ENCODE measurements at places on chromosomes 7 and 10.

- no peak for DNase-seq
Measured at GRCh38 chr7:43458330-43459018, 124.4 kb upstream of the STK17A start.

DNA sequence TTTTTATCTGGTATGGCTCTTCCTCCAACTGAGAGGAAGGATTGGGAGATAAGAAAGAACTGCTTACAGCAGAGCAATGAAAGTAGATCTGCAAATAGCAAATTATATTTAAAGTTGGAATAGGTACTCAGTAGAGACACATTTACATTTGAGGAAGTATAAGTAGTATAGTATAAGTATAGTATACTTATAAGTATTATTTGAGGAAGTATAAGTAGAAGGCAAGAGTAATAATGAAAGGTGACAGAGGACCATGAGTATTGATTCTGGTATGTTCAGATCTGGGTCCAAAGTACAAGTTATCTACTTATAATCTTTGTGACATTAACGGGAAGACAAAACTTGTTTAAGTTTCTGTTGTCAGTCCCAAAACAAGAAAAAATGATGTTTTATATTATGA, 527.6 kb upstream of the SORCS1 start:
- DNase-seq: no peak

DNA sequence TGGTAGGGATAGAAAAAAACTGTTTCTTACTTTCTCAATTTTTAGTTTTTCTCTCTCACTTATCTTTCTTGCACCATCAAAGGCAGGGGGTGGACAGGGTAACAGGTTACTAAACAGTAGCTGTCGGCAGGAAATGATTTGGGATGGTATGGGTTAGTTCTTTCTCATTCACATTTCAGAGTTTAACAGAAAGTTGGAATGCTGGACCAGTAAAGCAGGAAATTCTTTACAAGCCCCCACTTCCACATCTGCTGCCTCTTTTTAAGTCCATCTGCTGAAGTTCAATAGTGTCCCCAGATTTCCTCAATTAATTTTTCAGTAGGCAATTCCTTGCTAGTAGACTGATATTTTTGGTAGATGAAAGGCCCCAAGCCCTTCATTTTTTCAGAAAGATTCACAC, 23.3 kb downstream of the TWIST1 start:
- no peak for DNase-seq

DNA sequence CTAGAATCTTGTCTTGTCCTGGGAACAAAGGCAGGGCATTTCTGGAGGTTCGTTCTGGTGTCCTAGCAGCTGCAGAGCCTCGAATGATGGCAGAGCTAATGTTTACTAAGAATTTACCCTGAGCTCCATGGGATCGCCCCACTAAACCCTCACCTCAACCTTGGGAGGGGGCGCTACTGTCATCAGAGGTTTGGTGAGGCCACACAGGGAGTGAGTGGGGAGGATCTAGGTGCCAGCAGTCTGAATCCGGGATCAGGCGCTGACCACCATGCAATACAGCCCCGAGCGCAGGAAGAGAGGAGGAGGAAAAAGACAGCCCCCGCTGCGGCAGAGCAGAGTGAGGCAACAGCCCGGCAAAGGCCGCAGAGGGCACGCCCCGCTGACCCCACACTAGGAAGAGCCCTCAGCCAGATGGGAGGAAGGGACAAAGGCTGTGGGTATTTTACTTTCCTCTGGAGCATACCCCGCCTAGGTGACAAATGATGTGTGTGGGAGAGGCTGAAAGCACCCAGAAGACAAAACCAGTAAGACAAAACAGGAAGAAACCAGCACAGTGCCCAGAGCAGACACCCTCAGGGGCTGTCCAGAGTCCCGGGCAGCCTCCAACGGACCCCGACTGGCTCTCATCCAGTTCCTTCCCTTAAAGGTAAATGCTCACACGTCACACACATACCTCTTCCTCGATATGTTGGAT, 103.5 kb downstream of the FAM53B start:
- no peak for DNase-seq

DNA sequence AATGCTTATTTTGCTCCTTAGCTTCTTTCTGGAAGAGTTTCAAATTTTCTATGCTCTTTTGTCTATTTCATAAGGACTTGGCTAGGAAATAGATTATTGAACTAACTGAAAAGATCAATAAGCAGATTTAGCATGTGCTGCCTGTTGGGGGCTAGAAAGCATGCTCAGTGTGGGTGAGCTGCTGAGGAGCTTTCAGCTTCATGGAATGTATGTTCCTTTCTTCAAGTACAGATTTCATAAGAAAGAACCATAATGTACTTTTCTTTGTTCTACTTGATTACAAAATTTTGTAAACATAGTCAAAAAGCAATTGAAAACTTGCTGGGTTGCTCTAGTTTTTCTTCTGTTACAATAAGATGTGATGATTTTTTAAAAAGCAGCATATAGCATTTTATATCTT, 73.8 kb downstream of the TAF3 start:
- no peak for DNase-seq

GRCh38 chr10:117007080-117007479, 2.1 kb upstream of the SHTN1 start:
- DNase-seq: no peak

DNA sequence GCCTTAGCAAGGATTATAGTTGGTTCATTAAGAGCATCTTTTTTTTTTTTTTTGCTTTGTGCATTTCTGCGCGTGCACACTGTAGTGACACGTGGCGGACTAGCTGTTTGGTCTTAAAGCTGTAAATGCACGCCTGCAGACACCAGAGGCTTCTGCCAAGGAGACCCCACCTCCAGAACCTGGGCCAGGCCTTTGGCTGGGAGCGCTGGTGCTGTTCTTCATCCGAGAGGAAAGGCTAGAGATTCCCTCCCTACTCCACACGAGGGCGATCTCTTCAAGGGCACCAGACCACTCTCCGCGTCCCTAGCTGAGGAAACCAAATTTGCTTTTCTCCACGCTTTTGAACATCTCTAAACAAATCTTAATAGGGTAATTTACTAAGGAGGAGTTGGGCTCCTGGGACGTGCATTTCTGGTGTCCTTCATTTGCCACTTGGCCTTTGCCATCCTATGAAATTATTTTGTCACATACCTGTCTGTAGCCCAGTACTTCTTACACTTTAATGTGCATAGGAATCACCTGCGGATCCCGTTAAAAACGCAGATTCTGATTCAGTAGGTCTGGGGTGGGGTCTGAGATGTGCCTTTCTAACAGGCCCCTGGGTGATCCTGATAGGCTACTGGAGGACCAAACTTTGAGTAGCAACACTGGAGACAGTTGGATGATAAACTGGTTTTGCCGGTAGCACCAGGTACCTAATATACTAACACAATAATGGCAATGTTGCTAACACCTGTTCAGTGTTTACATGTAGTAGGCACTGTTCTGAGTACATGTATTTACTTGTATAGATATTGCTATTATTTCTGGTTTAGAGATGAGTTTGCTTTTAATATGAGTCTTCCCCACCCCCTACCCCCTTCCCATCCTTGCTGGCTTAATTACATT, 1.3 kb upstream of the SLC26A5 start:
- DNase-seq: peak; percentile 85

GRCh38 chr10:53127686-53128085, 355.1 kb upstream of the MBL2 start:
- DNase-seq: no peak

- DNase-seq: no peak
Measured at GRCh38 chr10:44411251-44411650, 26.4 kb upstream of the CXCL12 start.

- no peak for DNase-seq
Measured at GRCh38 chr7:106377847-106378361, 93.1 kb upstream of the NAMPT start.

DNA sequence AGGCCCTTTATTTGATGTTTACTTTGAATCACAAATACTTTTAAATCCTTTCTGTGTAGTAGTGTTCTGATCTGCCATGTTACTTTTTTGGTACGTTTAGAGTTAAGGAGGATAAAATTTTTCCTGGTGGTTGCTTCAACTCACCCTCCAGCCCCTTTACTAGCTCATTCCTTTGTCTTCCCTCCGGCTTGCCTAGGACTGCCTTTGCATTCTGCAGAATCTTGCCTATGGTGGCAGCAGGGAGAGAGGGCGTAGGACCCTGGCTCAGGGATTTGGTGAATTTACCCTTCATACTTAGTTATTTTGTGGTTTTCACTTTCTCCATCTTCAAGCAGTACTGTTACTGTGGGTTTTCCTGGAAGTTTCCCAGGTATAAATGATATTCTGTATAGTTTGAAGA, 833.5 kb downstream of the XPNPEP1 start:
- DNase-seq: no peak

- DNase-seq: no peak
Measured at GRCh38 chr7:26404189-26404996, 112.7 kb downstream of the SNX10 start.

DNA sequence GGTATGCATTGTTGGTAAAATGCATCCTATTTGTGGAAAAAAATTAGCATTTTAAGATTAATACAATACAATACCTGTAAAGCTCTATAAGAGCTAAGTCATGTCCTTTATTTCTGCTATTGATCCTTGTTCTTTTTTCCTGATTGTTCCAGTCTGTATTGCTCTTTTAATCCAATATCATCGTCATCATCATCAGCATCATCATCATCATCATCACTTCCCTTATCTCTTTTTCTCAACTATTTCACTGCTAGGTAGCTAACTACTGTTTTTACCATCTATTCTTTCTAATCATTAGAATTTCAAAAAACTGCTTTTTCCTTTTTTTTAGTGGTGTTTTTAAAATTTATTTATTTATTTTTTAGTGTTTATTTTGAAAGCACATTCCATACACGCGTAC, 71.2 kb downstream of the ABCC2 start:
- DNase-seq: no peak

DNA sequence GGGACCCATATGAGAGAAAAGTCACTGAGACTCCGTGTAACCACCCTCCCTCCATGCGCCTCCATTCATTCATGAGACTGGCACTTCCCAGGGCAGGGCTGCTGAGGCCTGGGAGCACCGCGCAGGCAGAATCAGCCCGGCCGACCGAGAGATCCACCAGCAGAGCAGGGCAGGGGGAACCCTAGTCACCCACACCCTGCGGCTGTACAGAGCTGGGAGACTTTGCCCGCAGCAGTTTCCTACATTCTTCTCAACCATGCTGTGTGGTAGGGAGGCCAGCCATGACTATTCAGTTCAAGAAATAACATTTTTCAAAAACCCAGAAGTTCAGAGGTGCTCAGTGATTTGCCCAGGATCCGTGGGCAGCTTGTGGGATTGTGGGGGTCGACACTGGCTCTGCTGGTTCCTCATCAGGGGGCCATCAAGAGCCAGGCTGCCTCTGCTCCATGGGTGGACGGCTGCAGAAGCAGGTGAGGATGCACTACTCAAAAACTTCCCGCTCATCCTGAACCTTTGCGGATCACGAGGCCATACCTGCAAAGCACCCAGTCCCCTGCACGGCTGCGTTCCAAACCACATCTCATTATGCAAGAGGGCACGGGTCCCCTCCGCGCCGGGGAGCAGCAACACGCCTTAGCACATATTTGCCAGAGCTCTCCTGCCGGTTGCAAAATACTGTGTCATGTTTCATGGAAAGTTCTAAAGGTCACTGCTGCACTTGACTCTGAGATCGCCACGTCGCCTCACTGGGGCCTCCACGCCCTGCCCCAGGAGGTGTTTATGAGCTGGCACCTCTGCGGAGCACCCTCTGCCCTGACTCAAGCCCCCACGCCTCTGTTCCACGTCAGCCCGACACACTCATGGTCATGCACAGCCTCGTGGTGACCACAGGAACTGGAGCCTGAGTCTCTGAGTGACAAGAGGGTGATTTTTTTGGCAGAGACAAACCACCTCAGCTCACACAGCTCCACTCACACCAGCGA, 132.0 kb downstream of the PRKAG2 start:
- DNase-seq: no peak

- DNase-seq: no peak
Measured at GRCh38 chr7:100957832-100958421, 8.6 kb downstream of the MUC3A start.

- no peak for DNase-seq
Measured at GRCh38 chr10:107561136-107561650, 396.7 kb upstream of the SORCS1 start.

GRCh38 chr7:117963264-117964197, 90.3 kb upstream of the CTTNBP2 start:
- no peak for DNase-seq

- no peak for DNase-seq
Measured at GRCh38 chr10:7969623-7970022, 84.9 kb upstream of the GATA3 start.

DNA sequence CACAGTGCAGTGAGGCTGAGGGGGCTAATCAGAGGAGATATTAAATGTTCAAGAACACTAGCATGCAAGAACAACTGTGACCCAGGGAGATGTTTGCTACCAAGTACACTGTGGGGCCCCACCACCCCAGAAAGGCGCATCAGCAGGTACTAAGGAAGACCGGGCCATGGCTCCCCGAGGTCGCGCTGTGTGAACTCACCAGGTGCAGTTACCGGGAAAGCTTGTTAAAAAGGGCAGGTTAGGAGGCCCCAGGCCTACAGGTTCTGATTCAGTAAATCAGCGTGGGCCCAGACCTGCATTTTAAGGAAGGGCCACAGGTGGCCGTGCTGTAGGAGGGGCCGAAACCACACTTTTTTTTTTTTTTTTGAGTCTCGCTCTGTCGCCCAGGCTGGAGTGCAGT, 54.6 kb downstream of the TMEM209 start:
- DNase-seq: no peak

GRCh38 chr10:124403548-124403947, 15.2 kb downstream of the OAT start:
- DNase-seq: peak; percentile 51

GRCh38 chr10:32937911-32938424, 20.1 kb downstream of the ITGB1 start:
- no peak for DNase-seq

- DNase-seq: no peak
Measured at GRCh38 chr7:27139334-27140125, 4.0 kb downstream of the HOXA5 start.

GRCh38 chr7:77447616-77448015, 31.5 kb upstream of the GSAP start:
- no peak for DNase-seq

- no peak for DNase-seq
Measured at GRCh38 chr10:23695825-23696420, 257.0 kb downstream of the OTUD1 start.

- DNase-seq: peak; percentile 49
Measured at GRCh38 chr7:1579481-1580421, 9.9 kb upstream of the PSMG3 start.

DNA sequence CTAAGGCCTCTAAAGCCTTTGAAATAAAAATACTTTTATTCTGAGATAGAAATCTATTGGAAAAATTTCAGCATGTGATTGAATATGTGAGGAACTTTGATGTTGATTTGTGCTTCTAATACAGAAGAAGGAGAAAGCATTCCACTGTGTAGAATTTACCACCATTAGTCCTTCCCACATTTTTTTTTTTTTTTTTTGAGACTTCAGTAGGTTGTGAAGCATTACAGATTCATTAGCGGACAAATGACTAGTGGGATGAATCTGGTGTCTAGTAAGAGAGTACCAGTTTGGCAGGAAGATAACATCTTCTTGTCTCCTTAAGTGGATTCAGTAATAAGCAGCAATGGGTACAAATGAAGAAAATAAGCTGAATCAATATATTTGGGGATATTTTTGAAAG, 95.5 kb downstream of the ANKRD30A start:
- no peak for DNase-seq

- peak; percentile 63 for DNase-seq
Measured at GRCh38 chr7:68929781-68930261, 668.5 kb upstream of the AUTS2 start.

All from NCI-H1105 treated with DMSO at 0.1 percent for 48 hours (cell line).